ENCODE measurements at places on chromosomes 1 and 21.

DNA sequence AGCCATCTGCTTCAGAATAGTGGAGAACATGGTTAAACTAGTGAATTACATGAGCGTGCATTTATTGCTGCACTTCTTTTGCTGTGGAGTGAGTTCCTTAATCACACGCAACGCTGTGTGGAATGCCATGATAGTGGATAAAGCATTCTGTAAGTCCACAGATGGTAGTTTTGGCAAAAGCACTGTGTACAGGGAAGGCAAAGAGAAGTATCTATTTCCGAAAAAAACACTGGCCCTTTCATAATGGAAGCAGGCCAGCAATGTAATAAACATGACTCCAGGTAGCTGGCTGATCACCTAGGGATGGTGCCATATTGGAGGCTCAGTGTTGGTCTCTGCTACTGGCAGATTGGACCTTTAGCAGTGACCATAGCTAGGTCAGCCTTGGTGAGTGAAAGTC lies 67.6 kb downstream of the FH start:
- DNase-seq, result no peak

DNA sequence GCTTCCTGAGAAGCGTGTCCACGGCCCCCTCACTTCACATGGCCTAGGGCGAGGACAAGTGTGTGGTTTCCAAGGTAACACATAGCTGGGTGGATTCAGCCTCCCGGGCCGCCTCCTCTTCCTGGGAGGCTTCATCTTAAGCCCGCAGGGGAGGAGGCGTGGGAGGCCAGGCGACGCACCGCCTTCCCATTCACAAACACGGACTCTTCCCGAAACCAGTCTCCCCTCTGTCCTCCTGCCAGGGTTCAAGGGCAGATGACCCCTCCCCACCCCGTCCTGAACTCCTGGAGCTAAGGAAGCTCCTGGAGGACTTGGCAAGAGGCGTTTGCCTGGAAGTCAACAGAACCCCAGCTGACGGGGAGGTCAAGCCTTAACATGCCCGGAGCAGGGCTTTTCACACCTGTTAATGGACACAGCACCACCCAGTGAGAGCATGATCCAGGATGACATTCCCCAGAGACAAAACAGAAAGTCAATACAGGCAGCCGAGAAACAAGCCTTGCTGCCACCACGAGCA lies 56.7 kb downstream of the KCNN3 start:
- no peak for DNase-seq

DNA sequence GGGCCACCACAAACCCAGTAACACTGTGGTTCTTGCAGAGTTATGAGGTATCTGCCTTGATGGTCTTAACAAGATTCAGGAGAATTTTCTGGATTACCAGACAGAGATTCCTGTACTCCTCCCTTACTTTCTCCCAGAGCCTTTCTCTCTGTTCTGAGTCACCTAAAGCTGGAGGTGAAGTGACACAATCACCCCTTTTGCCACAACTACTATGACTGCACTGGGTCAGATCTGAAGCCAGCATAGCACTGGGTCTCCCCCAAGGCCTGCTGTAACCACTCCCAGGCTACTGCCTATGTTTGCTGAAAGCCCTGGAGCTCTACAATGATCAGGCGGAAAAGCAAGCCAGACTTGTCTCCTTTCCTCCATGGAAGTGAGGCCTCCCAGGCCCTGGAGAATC lies 156.7 kb upstream of the NEGR1 start:
- DNase-seq, result no peak

- DNase-seq, result no peak
Measured at GRCh38 chr21:45854690-45855247, 126.8 kb upstream of the COL6A1 start.

GRCh38 chr21:35303085-35303484 lies 254.0 kb upstream of the RUNX1 start:
- DNase-seq, result peak; percentile 52

- no peak for DNase-seq
Measured at GRCh38 chr1:155569988-155570592, 7.5 kb upstream of the ASH1L start.

DNA sequence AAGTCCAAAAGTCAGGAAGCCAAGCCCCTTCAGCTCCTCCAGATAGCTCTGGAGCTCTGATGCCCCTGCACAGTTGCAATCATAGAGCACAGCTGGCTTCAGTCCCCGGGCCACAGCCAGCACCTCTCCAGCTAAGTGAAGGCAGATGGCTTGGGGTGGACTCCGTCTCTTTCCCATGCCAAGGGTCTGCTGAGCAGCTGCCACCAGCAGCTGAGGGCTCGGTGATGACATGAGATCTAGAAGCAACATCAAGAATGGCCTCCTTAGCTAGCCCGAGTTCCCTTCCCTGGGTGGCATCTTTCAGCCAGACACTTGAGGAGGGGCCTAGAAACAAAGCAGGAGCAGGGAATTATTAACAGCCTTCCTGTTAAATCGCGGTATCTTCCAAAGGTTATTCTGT lies 973 bp downstream of the C1orf74 start:
- DNase-seq, result no peak

DNA sequence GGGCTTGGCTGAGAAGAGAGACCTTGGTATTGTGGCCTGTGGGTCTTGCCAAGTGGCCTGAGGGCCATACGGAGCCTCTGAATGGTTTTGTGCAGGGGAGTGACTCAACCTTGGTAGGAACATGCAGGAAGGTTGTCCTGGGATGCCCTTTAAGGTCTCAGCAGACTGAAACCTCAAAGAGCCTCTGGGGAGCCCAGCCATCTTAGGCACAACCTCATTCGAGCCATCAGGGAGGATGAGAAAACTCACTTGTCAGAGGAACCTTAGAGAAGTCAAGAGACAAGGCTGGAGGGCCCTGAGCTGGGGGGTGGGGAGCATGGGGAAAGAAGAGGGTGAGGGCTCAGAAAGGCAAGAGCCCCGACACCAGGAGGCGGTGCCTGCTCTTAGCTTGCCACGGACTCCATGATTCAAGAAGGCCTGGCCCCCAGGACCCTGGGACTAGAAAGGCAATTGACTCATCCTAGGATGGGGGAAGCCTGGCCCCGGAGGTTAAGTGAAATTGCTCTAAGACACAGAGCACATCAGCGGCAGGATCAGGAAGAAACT lies 13.0 kb downstream of the IFI6 start:
- DNase-seq, result peak; percentile 90

GRCh38 chr1:50181027-50181663 lies 72.4 kb downstream of the ELAVL4 start:
- no peak for DNase-seq

DNA sequence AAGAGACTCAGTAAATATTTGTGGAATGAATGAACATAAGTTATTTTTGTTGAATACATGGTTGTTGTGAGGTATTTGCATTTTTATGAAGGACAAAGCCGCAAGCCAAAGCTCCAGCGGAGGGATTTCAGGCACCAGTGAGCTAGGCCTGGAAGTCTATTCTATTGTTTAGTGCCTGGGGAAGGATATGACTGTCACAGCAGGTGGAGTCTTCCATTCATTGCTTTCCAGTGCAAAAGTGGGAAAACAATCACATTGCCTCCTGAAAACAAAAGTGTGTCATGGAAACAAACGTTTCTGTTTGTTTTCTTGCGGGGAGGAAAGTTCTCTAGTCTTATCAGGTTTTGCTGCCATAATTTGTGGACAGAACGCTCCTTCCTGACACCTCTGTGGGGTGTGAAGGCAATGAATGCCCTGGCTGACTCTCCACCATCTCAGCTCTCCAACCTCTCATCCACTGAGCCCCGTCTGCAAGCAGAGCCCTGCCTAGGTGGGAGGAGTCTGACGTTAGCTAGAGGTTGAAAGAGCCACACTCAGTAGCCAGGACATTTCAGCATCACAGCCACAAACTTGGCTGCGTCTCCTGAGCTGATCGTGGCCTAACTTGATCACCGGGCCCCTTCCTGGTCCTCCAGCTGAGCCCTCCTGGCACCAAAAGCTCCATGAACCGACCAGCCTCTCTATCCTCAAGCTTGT lies 739.1 kb downstream of the MATN1 start:
- DNase-seq, result no peak

- no peak for DNase-seq
Measured at GRCh38 chr1:167551362-167551761, 2.2 kb downstream of the CREG1 start.

DNA sequence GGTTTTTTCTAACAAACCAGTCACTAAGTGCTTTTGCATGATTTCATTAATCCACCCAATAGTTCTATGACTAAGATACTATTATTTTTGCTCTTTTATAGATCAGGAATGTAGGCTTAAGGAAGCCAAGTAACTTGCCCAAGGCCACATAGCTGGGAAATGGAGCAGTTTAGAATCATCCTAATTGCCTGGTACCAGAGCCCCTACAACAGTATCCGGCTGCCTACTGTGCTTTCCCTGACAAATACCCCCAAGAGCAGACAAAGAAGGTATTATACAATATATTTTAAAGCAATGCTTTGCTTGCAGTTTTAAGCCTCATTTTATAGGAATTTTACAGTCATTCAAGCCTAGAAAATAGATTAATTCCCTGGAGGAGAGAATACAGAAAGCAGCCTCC lies 45.5 kb upstream of the RASAL2 start:
- no peak for DNase-seq

- no peak for DNase-seq
Measured at GRCh38 chr1:163372576-163372975, 50.8 kb downstream of the NUF2 start.

- DNase-seq, result peak; percentile 5
Measured at GRCh38 chr1:193185901-193186731, at the start of gene B3GALT2. TSS of gene B3GALT2 (minus strand) at chr1:193186613. CDS start at chr1:193181562, 5,051 bp downstream.

DNA sequence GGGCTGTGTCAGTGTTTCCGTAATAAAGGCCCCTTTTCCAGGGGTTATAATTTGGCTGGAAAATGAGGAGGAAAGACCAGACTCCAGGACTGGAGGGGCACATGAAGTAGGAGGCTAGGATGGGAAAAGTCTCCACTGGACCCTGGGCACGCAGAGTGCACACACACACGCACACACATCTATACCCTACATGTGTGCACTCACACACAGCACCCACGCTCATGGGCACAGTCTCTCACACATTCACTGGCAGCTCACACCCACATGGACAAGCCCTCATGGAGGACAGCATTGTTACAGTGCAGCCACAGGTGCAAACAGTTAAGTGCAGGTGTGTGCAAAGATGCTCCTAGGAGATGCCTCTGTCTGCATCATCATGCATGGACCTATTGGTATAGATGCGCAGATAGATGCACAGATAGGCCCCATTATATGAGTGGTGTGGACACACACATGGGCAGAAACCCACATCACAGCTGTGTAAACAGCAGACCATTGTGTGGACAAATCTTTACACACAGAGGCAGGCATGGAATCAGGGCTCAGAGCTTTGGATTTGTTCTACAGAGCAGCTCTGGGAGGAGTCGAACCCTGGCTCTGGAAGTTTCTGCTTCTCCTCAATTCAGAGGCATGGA lies 9.1 kb upstream of the RUNX3 start:
- DNase-seq, result no peak

- DNase-seq, result no peak
Measured at GRCh38 chr1:94122201-94122970, 1.4 kb upstream of the ABCA4 start.

GRCh38 chr1:234863551-234863971 lies 253.6 kb upstream of the IRF2BP2 start:
- peak; percentile 79 for DNase-seq

DNA sequence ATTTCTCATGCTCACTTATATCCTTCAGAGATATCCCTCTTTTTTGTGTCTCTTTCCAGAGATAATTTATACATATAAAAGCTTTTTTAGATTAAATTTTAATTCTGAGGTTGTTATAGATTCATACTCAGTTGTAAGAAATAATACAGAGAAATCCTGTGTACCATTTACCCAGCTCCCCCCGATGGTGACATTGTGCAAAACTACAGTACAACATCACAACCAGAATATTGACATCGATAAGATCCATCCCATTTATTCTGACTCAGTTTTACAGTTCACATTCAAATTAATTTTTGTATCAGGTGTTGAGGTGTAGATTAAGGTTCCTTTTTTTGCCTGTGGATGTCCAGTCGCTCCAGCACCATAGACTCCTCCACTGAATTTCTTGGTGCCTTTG lies 14.3 kb downstream of the DMRTB1 start:
- no peak for DNase-seq

DNA sequence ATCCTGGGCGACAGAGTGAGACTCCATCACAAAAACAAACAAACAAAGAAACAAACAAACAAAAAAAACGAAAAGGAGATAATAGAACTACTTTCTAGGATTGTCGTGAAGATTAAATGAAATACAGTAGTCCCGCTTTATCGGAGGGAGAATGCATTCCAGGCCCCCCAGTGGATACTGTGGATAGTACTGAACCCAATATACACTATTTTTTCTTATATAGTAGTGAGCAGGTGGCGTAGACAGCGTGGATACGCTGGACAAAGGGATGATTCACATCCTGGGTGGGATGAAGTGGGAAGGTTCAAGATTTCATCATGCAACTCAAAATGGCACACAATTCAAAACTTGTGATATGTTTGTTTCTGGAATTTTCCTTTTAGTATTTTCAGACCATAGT lies 8.0 kb downstream of the SLC35F3 start:
- no peak for DNase-seq

DNA sequence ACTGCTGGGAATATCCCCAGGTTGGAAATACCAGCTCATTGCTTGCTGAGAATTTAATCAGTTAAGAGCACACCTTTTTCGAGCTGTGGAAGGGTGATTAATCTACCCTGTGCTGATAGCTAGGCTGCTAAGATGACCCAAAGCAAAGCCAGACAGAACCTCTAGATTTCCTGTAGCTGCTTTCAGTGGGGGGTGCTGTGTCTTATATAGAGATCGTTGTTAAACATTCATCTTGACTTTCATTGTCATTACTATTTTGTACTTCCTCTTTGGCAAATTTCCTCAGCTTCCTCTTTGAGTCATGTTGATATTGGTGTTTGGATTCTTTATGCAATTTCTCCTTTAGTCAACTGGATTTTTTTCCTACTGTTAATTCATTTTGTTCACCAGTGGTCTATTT lies 155.3 kb downstream of the DISC1 start:
- DNase-seq, result no peak

DNA sequence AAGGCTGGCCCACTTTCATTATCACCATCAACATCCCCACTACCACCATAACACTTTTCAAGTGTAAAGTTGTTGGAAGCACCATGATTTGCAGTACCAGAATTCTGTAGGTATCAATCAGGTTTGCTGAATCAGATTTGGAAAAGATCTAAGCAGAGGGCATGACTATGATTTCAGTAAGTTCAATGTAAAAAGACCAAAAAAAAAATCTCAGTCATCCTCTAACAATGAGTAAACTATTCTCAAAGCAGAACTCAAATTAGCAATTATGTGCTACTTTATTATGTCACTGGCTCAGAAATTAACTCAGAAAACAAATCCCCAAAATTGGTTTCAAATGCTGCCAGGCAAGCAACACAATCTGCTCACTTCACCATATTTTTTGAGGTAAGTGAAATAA lies 187.8 kb upstream of the HP1BP3 start:
- DNase-seq, result no peak

- DNase-seq, result no peak
Measured at GRCh38 chr21:44438531-44439210, 16.6 kb upstream of the LRRC3 start.

- DNase-seq, result no peak
Measured at GRCh38 chr1:208928349-208929010, 655.0 kb upstream of the CAMK1G start.

DNA sequence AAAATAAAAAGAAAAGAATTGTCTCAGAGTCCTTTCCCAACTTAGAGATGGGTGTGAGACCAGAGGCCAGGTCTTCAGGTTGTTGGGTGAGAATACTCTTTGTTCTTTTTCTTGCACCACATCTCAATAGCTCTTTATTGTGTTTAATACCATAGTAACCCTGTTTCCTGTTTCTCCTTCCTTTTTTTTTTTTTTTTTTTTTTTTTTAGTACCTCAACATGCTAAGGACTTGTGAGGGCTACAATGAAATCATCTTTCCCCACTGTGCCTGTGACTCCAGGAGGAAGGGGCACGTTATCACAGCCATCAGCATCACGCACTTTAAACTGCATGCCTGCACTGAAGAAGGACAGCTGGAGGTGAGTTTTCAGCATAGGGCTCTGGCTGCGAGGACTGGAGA lies 24.4 kb downstream of the CELF3 start:
- DNase-seq, result no peak

Data from AG08395 (cell line).